ENCODE measurements at places on chromosomes 4 and X. TPM values are rescaled to one million over a fixed set of nuclear protein-coding genes. Genes with fewer than 3 reads are reported as not detected.

The ESX1 gene
- total RNA-seq, result not detected

DNA sequence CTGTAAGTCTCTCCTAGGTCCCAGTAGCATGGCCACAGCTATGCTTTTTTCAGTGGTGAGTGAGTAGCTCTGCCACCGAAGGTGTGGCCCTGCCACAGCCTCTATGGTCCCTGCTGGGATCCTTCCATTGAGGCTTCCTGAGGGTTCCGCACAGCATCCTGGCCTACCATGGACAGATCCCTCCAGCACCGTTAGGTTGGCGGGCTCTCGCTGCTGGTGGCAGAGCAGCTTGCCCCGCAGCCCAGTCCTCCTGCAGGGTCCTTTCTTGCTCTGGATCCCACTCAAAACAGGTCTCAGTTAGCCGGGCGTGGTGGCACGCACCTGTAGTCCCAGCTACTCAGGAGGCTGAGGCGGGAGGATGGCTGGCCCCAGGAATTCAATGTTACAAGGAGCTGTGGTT is 2.4 kb upstream of the PDZD4 start:
- no peak for ATAC-seq

The TIGD4 gene
- total RNA-seq, result 0.62 TPM

- ATAC-seq, result peak; percentile 70
Observed at GRCh38 chr4:52659722-52660261, 691 bp upstream of the USP46 start.
